ENCODE measurements at places on chromosomes 4 and X.

DNA sequence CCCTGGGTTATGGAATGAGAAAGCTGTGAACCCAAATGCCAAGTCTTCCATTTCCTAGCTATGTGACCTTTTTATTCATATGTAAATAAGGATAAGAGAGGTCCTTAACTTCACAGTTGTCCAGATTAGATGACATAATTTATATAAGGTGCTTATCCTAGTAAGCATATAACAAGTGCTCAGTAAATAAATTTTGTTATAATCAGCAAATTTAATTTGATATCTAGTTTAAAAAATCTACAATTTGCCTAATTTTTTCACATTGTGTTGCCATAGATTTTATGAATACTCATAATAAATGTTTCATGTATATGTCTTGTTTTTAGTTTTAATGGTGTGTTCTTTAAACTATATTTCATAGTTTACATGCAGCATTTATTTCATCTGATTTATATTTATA, 130.4 kb upstream of the SPRY1 start:
- DNase-seq, result no peak

DNA sequence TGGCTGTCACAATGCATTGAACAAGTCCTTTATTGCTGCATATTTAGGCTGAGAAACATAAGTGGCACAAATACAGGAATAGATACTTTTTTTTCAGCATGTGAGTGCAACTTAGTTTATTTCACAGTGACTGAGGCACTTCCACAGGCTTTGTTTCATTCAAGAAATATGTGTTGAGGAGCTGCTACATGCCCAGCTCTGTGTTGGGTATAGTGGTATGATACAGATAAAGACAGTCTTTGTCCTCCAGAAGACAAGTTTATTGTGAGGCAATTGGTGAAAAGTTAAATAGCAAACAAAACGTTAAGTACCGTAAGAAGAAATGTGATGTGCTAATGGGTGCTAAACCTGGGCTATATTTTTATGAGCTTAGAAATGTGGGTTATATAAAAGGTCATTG, 186.4 kb downstream of the SPRY1 start:
- no peak for DNase-seq

DNA sequence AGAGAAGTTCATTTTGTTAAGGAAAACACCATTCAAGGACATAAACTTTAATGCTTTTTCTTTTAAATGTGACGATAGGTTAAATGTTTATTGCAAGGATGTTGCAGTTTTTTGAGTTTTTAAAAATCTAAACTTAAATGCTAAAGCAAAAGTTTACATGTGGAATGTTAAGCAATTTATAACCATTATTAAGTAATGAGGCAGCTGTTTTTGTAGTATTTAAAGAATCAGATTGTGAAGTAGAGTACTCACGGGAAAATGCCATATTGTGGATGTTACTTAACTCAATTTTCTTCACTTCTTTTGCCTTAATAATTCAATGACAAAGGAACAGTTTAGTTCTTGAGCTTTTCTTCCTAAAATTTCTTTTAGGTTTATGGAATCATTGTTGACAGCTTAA, 43.5 kb downstream of the UBE2K start:
- no peak for DNase-seq

DNA sequence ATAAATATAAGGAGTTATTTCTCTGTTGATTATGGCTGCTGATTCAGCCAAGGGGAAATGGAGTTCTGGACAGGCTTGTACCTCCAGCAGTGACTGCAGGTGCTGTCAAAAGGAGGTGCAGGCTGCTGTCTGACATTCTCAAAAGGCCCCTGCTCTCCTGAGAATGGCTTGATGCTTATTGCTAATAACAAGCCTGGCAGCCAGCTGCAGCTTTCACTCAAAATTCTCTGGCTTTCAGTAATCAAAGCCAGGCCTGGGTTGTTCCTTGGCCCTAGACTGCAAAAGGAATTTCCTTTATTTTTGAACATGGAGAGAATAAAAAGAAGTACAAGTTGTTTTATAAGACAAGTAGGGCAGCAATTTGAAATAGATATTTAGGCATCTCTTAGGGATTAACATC, 575.9 kb downstream of the MID1IP1 start:
- DNase-seq, result no peak

DNA sequence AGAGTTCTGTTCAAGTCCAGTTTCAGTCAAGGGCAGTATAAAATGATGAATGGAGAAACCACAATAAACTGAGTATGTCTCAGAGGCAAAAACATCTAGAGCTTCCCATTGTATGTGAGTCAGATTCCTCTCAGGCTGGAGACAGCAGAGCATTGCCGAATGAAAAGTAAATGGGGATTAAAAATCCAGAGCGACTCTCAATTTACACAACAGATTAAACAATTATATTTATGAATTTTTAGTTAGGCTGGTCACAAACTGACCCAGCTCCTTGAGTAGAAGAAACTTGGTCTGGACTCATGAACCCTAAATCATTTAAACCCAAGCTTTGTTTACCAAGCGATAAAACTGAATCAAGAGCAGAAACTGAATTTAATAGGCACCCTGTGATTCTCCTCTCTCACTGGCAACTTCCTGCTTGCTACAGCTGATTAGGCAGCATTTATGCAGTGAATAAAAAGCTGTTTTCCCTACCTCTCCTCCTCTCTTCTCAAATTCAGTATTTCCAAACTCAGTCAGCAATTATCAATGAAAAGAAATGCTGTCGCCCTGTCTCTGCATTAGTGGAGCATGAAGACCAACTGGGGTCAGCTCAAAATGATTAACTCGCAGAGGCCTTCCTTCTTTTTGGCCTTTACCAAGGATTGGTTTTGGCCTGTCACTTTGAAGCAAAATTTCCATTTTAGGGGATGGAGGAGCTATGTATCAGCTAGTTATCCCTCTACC, 568.0 kb downstream of the PDHA2 start:
- DNase-seq, result no peak

DNA sequence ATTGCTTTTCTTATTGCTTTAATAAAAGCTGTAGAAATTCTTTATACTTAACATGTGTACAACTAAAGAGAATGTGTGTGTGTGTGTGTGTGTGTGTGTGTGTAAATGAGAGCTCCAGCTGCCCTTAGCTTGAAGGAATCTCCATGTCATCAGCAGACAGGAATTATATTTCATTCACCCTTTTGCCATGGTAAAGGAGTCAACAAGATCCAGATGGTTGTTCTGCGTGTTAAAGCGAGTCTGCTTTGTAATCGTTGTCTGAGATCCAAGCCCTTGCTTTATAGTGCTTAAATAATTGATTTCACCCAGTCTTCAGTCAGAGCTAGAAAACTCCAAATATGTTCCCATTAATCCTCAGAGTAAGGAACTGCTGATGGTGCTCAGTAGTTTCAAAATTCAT, 285.5 kb downstream of the PDGFC start:
- no peak for DNase-seq

DNA sequence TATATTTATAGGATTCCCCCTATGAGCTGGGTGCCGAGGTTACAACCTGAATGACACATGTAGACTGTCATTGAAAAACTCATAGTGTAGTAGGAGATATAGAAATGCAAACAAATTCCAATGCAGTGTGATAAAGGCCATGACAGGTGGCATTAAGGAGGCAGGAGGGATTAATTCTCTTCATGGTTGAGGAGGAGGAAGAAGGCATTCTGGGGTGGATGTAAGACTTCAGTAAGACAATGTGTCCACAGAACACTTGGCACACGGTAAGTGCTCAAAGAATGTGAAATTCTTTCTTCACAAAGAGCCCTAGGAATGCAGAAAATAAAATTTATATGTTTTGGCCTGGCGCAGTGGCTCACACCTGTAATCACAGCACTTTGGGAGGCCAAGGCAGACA, 136.5 kb downstream of the RBM47 start:
- DNase-seq, result no peak

DNA sequence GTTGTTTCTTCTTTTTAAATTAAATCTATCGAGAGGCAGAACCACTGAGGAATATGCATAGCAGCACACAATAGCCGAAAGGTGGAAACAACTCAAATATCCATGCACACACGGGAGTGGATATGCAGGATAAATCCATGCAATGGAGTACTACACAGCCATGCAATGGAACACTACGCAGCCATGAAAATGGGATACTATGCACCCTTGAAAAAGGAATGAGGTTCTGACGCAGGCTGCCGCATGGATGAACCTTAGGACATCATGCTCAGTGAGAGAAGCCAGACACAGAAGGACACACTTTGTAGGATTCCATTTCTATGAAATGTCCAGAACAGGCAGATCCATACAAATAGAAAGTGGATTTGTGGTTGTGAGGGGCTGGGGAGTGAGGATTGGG, 18.4 kb upstream of the P2RY8 start:
- DNase-seq, result no peak

GRCh38 chr4:55358668-55359067, 12.6 kb downstream of the SRD5A3 start:
- DNase-seq, result no peak
